Chondrocyte (in vitro differentiated cells): ENCODE measurements at places on chromosomes 5 and 9.

DNA sequence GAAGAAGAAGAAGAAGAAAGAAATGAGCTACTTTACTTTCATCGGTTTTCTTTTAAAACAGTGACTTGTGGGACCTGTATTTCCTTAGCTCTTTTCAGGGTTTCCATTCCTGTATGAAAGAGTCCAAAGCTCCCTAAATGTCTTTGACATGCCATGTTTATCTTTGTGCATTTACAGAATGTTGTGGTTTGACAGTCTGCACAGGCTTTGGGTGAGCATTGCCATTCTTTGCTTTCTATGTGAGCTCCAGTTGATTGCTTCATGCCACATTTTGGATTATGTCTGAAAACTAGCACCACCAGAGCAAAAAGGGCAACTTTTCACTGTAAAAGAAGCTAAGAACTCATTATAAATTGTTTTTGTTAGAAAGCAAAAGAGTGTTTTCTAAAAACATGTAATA lies 733.4 kb downstream of the TLE4 start:
- DNase-seq: no peak
- H3K27ac ChIP-seq: no peak overlapping the region
- H3K36me3 ChIP-seq: no peaks in the 10 kb centered on the region
- peaks cover 3% of the 10 kb centered on the region for H3K4me1 ChIP-seq
- no peaks in the 10 kb centered on the region for H3K27me3 ChIP-seq
- H3K4me3 ChIP-seq: no peak overlapping the region

DNA sequence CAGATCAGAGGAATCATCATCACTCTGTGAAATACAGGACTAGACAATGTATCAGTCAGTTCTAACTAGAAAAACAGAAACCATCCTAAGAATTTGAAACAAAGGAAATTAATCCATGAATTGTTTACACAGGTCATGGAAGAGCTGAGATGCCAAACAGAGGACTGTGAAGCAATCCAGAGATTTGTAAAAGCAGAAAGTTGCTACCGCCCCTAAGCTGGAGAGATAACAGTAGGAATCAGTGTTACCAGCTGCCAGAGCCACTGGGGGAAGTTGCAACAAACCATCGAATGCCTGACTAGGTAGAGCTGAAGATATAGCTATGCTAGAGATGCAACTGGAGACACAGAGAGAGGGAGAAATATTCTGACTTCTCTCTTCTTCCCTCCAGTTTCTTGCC lies 10.4 kb upstream of the MIER3 start:
- H3K27ac ChIP-seq: no peak overlapping the region
- H3K4me1 ChIP-seq: no peaks in the 10 kb centered on the region
- no peak for DNase-seq
- no peak overlapping the region for H3K4me3 ChIP-seq
- peaks cover 46% of the 10 kb centered on the region for H3K27me3 ChIP-seq

GRCh38 chr9:126146254-126147145 lies 180.1 kb upstream of the MVB12B start:
- H3K4me1 ChIP-seq: no peaks in the 10 kb centered on the region
- H3K4me3 ChIP-seq: no peak overlapping the region
- peaks cover 4% of the 10 kb centered on the region for H3K36me3 ChIP-seq

GRCh38 chr9:4293293-4293941 lies 6.5 kb downstream of the GLIS3 start:
- no peak for DNase-seq
- H3K4me3 ChIP-seq: peak overlapping the region; percentile 33
- no peaks in the 10 kb centered on the region for H3K36me3 ChIP-seq
- H3K27me3 ChIP-seq: no peaks in the 10 kb centered on the region
- H3K4me1 ChIP-seq: peaks cover 77% of the 10 kb centered on the region

DNA sequence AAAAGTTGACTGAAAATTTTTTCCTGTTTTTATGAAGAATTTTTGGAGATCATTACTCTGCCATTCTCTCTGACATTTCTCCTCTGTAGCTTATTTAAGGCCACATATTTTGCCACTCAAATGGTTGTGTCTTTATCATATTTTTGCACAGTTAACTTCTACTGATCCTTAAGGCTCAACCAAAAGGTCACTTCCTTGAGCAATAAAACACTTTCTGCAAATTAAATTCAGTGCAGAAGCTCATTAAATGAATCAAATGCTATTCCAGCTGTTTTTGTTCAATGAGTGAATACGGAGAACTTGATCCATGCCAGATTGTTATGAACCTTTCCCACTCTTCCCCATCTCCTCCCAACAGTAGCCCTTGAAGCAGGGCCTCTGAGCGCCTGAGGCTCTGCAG lies 93.8 kb upstream of the EPB41L4A start:
- H3K36me3 ChIP-seq: no peaks in the 10 kb centered on the region
- no peak for DNase-seq
- no peak overlapping the region for H3K27ac ChIP-seq
- H3K27me3 ChIP-seq: no peaks in the 10 kb centered on the region
- no peak overlapping the region for H3K4me3 ChIP-seq
- no peaks in the 10 kb centered on the region for H3K4me1 ChIP-seq

- DNase-seq: no peak
- H3K36me3 ChIP-seq: peaks cover 2% of the 10 kb centered on the region
- H3K27me3 ChIP-seq: no peaks in the 10 kb centered on the region
- no peak overlapping the region for H3K4me3 ChIP-seq
These were observed 95.5 kb downstream of the ZCCHC7 start for GRCh38 chr9:37215830-37216229.

- peaks cover 20% of the 10 kb centered on the region for H3K4me1 ChIP-seq
- no peaks in the 10 kb centered on the region for H3K36me3 ChIP-seq
- peaks cover 2% of the 10 kb centered on the region for H3K27me3 ChIP-seq
- no peak overlapping the region for H3K4me3 ChIP-seq
- no peak overlapping the region for H3K27ac ChIP-seq
These were observed 164.0 kb upstream of the CCDC152 start for GRCh38 chr5:42592401-42593140.

- H3K27me3 ChIP-seq: no peaks in the 10 kb centered on the region
- no peak overlapping the region for H3K4me3 ChIP-seq
- H3K27ac ChIP-seq: no peak overlapping the region
- no peak for DNase-seq
- H3K4me1 ChIP-seq: peaks cover 26% of the 10 kb centered on the region
These were observed 363.0 kb upstream of the PDE4D start for GRCh38 chr5:60256546-60256945.

DNA sequence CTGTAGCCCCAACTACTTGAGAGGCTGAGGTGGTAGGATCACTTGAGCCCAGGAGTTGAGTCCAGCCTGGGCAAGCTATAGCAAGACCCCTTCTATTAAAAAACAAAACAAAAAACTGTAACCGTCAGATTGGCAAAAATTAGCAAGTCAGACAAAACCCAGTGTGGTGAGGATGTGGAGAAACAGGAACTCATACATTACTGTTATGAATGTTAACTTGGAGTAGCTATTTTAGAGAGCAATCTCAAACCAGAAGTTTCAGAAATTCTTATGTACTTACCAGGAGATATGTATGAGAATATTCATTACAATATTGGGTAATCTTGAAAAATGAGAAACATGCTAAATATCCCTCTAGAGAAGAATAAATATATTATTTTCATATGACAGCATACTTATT lies 120.3 kb downstream of the INVS start:
- H3K27me3 ChIP-seq: no peaks in the 10 kb centered on the region
- H3K36me3 ChIP-seq: peaks cover 5% of the 10 kb centered on the region
- H3K27ac ChIP-seq: no peak overlapping the region
- H3K4me1 ChIP-seq: peaks cover 2% of the 10 kb centered on the region

DNA sequence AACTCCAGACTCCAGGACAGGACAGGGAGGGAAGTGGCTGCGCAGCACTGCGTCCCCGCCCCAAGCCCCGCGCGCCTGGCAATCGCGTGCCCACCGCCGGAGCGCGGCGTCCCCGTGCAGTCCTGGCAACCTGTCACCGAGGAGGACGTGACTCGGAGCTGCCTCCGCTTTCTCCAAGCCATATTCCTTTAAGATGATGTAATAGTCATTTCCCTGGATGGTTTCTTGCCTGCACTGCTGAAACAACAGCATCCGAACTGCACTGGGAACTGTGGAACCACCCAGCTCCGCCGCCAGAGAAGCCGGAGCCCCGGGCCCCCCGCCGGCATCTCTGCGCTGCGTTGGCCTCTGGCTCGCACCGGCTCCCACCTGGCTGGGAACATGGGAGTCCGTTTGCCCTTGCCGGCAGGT lies 34.5 kb downstream of the KCTD16 start:
- H3K36me3 ChIP-seq: no peaks in the 10 kb centered on the region
- H3K27ac ChIP-seq: no peak overlapping the region
- H3K4me1 ChIP-seq: peaks cover 16% of the 10 kb centered on the region
- H3K27me3 ChIP-seq: peaks cover 18% of the 10 kb centered on the region
- H3K4me3 ChIP-seq: peak overlapping the region; percentile 65
- DNase-seq: no peak

DNA sequence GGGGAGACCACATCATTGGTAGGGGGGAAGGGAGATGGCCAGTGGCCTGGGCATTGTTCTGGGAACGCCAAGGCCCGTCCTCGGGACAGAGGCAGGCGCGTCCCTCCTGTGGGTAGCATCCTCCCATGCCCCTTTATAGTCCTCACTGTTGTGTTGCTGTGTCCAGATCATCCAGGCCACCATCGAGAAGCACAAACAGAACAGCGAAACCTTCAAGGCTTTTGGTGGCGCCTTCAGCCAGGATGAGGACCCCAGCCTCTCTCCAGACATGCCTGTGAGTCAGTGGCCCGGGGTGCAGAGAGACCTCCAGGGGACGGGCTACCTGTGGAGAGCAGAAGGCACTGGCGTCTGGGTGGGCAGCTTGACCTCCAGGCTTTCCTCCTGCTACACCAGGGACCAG lies 38.4 kb upstream of the SUSD3 start:
- no peaks in the 10 kb centered on the region for H3K4me1 ChIP-seq
- H3K27ac ChIP-seq: no peak overlapping the region
- H3K4me3 ChIP-seq: no peak overlapping the region
- no peaks in the 10 kb centered on the region for H3K36me3 ChIP-seq
- DNase-seq: peak; percentile 77

GRCh38 chr9:131853434-131853833 lies 113.6 kb upstream of the RAPGEF1 start:
- no peaks in the 10 kb centered on the region for H3K4me1 ChIP-seq
- no peaks in the 10 kb centered on the region for H3K36me3 ChIP-seq
- H3K27me3 ChIP-seq: peaks cover 5% of the 10 kb centered on the region
- no peak overlapping the region for H3K27ac ChIP-seq

DNA sequence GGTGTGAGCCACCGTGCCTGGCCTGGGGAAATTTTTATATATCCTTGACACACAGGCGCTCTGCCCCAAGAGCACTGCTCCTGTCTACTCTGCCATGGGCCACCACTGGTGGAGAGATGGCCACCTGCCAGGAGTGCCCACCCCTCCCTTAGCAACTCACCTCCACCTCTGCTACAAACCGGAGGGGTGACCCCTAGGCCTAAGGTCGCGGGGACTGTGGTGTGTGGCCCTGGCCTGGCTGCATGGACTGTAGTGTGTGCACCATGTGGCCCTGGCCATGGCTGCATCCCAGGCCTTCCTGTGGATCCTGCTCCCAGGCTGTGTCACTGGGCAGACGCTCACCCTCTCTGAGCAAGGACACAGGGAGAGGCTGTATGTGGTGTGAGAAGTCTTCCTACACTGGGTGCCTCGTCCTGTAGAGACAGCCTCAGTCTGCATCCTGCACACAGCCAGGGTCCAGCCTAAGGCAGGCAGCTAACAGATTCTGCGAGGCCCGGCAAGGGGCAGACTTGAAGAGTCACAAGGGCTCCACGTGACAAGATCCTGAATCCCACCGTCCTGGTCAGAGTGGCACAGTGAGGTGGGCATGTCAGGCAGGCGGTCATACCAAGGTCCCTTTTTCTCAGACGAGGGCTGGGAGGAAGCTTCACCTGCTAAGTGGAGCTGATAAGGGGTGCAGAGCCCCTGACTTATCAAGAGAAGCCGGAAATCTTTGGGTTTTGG lies 10.3 kb downstream of the NINJ1 start:
- H3K27ac ChIP-seq: no peak overlapping the region
- no peaks in the 10 kb centered on the region for H3K27me3 ChIP-seq
- H3K4me3 ChIP-seq: no peak overlapping the region
- DNase-seq: peak; percentile 75

GRCh38 chr5:178176791-178177190 lies 10.4 kb downstream of the GMCL2 start:
- H3K27me3 ChIP-seq: peaks cover 3% of the 10 kb centered on the region
- DNase-seq: no peak
- no peak overlapping the region for H3K4me3 ChIP-seq
- H3K4me1 ChIP-seq: no peaks in the 10 kb centered on the region
- H3K36me3 ChIP-seq: peaks cover 1% of the 10 kb centered on the region
- H3K27ac ChIP-seq: no peak overlapping the region

DNA sequence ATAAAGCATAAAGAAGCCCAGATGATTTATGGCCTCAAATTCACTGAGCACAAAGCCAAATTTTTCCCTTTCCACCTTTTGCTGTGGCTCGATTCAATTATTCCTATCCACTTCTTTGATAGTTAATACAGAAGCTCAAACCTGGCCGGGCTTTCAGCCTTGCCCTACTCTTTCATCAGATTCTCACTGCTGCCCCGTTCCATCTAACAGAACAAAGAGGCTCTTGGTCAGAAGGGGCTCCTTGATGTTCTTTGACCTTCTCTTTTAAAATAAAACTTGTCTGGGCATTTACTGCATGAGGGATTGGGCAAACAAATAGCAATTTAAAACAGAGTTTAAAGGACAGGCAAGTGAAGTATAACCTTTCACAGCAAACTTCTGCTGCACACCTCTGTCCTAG lies 9.8 kb downstream of the GRXCR2 start:
- H3K4me3 ChIP-seq: no peak overlapping the region
- no peak overlapping the region for H3K27ac ChIP-seq
- no peaks in the 10 kb centered on the region for H3K36me3 ChIP-seq
- DNase-seq: no peak
- H3K4me1 ChIP-seq: peaks cover 5% of the 10 kb centered on the region

DNA sequence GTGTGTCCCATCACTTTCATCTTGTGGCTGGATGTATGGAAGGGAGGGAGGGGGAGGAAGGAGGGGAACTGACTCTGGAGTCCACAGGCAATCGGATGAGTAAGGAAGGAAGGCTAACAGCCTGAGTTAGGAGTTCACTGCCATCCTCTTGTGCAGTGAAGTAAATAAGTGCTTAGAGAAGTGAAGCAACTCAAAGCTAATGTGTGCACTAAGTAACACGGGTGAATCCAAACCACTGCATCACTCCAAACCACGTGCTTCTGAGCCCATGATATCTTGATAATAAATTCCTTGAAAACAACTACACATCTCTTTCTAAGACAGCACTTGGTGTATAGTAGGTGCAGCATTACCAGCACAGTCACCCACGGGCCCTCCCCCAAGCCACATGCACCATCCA lies 69.6 kb upstream of the OLFM1 start:
- H3K27ac ChIP-seq: no peak overlapping the region
- peaks cover 3% of the 10 kb centered on the region for H3K4me1 ChIP-seq
- no peak for DNase-seq
- no peaks in the 10 kb centered on the region for H3K36me3 ChIP-seq
- H3K4me3 ChIP-seq: no peak overlapping the region
